ENCODE measurements at places on chromosomes 6 and 20.

DNA sequence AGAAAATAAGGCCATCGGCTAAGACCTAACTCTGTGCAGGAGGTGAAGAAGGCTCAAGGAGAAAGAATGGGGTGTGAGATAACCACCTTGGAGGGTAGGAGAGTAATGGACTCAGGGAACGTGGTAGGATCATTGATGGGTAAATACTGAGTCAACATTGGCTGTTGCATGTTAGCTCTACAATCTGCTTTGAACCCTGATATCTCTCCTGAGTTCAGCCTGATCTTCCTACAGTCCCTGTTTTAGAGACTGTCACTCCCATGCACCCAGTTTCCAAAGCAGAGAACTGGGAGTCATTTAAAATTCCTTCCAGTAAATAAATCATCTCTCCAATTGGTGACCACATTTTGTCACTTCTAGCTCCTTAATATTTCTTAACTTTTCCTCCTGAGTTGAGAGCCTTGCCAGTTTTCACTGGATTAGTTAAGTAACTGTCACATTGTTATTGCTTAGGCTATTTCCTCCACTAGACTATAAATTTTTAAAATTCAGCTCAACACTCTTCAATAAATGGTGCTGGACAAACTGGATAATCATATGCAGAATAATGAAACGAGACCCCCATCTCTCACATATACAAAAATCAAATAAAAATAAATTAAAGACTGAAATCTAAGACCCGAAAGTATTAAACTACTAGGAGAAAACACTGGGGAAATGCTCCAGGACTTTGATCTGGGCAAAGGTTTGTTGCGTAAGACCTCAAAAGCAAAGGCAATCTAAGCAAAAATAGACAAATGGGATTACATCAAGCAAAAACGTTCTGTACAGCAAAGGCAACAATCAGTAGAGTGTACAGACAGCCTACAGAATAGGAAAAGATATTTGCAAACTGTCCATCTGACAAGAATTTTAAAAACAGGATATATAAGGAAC is 138.9 kb upstream of the TMEM170B start:
- DNase-seq = no peak

DNA sequence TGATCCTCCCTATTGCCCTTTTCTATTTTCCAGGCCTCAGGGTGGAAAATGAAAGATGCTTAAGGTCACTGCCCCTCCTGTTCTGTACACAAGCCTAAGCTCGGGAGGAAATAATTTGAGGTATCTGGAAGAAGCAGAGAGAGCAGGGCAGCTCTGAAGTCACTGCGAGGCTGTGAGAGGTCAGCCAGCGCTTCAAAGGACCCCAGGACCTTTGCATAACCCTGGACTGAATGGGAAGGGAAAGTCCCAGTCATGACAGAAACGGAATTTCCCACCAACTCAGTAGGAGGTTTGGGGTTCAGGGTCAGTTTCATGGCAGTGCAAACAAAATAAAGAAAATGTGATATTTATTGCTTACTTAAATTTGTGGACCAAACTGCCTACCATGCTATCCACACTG is 58.1 kb downstream of the LRFN2 start:
- no peak for DNase-seq

DNA sequence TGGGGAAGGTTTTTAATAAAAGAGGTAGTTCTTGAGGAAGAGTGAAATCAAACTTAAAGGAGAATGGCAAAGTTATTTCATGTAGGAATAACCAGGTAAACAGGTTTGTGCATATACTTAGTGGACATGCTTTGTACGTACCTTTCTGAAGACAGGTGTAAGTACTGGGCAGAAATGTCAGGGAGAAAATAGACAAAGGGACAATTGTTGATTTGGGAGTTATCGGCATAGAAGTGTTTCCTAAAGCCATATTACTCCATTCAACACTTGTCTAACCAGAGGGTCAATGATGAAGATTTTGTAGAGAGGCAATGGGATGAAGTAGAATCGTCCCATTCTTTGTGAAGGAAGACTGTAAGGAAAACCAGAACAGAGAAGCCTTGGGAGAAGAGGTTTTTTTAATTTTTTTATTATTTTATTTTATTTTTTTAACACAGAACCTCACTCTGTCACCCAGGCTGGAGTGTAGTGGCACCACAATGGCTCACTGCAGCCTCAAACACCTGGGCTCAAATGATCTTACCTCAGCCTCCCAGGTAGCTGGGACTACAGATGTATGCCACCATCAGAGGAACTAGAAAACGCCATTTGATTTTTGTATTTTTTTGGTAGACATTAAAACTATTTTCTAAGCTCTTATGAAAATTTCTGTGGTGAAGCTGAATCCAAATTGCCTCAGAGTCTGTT is 18.0 kb downstream of the SMAP1 start:
- DNase-seq = no peak

DNA sequence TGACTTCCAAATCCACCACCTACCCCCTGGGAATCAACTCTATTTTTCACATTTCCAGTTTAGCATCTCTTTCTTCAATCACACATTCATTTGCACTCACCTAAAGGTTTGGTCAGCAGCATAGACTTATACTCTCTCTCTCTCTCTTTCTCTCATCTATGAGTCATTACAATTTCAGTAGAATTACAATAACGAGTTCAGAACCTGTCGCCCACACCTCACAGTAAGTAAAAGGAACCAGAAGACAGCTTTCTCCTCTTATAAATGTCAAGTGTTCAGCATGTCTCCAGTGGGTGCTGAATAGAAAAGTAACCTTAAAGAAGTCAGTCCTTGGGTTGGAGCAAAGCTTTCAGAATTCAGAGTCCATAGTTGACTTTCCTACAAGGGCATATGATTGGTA is 1.1 kb upstream of the PHACTR1 start:
- no peak for DNase-seq

- no peak for DNase-seq
Observed at GRCh38 chr20:45399018-45399417, 9.1 kb upstream of the DBNDD2 start.

DNA sequence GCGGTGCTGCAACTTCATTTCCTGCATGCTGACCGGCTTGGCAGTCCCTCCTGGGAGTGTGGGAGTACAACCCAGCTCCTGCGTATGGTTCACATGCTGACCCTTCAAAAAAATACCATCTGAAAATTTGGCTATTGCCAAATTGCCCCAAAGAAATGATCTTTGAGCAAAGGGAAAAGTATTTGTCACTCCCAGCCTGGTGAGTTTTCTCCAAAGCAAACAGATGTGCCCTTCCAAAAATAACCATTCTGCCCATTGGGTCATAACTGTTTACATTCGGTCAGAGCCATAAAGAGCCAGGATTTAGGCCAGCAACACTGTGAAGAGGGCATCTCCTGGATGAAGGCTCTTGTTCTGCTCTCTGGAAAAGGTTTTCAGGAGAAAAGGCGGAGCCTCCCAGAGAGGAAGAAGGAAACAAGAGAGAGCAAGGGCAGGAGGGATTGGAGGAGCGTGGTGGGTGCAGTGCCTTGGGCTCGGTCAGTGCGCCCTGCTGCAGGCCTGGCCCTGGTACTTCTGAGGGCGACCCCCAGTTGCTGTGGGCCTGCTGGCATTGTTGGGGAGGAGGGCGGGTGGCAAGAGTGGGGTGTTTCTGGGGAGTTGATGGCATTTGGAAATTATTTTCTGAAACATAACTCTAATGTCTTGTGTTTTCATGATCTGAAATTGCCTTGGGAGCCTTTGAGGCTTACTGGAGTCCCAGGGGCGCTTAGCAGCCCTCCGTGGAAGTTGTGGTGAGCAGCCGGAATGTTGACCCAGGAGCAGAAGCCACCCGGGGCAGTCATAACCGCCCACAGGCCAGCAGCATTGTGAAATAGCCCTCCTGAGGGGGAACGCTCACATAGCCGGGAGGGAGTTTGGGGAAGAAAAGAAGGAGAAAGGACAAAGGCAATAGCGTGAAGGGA is 248.4 kb downstream of the MYLK4 start:
- DNase-seq = no peak

GRCh38 chr6:56024931-56025330 is 149.5 kb upstream of the BMP5 start:
- DNase-seq = no peak

DNA sequence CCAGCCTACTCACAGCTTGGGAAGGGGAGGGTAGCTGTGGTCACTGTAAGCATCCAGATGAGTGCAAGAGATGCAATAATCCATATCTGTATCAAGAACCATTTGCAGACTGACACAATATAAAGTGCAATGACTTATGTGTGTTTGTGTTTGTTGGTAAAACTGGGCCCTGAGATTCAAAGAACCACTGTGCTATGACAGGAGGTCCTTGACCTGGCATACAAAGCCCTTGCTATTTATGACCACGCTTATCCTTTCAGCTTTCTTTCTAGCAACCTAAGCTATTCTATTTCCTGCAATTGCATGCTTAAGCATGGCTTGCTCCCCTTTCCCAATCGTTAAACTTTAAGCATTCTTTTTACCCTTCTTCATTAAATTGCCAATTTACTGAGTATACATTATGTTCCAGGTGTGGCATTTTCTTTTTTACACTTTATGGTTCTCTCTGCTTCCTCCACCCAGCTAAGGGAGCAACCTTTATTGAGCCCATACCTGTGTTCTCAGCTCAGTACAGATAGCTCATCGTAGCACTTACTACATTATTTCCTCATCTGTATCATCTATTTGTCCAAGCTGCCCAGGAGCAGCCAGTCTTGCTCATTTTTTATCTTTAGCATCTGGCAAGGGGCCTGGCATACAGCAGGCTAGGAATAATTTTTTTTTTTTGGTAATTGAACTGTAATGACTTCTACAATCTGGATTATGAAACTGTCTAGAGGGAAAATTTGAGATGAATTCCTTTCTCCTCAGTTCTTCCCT is 3.5 kb downstream of the MCUR1 start:
- DNase-seq = no peak

DNA sequence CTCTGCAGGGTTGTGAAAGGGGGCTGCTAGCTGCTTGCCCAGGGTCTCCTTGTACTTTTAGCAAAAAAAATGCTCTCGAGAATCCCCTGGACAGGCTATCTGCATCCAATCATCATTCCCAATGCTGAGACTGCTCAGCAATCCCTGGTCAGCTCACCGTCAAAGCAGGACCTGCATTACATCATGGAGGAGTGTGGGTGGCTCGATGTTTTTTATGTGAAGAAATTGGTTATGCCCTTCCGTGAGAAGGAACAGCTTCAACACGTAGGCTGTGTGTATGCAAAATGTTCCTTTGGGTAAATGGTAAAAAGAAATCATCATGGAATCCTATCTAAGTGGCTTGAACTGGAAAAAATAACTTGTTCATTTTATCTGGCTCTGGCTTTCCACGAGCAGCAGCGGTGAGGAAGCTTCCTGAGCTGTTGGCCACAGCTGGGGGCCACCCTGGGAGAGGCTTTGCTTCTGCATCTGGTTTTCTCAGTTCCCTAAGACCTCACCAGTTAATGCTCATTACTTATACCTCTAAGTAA is 111.4 kb downstream of the FYN start:
- DNase-seq = no peak

DNA sequence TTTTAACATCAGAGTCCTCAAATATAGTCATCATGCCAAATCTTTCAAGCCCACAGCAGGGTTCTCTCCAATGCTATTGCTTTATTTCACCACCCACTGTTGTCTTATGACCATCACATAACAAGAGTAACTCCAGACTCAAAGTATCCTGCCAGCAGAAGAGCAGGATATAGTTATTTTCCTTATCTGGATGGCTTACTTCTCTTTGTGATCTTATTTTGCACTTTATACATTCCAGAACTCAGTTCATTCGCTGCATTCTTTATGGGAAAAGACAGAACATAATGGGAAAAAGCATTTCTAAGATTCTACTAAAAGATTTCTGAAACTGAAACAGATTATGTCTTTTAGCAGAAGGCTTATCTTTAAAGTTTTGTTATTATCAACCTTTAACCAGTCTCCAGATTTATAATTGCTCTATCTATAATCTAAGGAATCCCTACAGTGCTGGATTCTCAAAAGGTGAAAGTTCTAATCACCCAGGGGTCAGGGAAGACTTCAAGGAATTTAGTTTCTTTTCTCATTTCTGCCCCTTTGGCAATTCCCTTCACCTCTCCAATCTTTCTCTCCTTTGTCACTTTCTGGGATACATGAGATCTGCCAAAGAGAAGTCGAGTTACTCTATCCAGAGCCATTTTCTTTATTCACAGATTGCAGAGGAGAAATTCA is 190.4 kb downstream of the TPBG start:
- no peak for DNase-seq

DNA sequence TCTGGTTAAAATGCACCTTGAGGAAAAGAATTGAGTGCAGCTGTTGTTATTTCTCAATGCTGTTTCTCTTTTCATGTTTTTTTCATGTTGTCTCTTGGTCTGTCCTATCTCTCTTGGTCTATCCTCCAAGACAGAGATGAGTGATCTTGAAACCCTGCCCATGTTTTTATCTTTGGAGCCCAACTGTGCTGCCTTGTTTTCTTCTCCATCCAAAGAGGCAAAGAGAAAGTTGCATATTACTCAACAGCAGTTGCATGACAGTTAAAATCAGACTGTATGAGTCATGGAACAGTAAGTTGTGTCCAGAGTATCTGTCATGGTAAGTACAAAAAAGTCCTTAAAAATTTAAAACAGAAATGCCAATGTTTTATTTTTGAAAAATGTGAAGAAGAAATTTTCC is 26.2 kb downstream of the BCAS1 start:
- DNase-seq = no peak

GRCh38 chr6:44856479-44856878 is 469.0 kb downstream of the CDC5L start:
- DNase-seq = no peak

DNA sequence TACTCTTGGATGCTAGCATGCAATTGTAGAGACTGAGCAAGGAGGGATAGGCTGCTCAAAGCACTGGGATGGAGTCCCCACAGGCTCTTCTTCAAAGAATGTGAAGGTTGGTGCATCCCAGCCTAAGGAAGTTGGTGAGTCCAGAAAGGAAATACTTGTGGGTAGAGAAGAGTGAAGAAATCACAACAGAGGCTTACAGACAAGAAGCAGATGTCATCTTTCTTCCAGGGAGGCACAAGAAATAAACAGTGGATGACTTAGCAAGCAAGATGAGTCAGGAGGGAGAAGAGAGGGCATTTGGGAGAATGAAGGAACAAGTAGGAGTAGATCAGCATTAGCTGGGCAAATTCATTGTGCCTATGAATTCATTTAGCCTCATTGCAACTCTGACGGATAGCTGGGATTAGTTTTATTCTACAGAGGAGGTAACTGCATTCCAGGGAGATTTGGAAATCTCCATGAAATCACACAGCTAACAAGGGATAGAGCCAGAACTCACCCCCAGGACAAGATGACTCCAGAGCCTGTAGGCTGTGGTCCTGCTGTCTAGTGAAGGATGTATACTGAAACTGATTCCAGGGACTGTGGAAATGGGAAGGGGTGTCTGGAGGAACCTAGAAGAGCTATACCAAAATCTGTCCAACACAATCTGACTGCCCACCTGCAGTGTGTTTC is 125.8 kb upstream of the SPTLC3 start:
- DNase-seq = no peak

- no peak for DNase-seq
Observed at GRCh38 chr20:58638467-58639181, 12.5 kb upstream of the STX16 start.

DNA sequence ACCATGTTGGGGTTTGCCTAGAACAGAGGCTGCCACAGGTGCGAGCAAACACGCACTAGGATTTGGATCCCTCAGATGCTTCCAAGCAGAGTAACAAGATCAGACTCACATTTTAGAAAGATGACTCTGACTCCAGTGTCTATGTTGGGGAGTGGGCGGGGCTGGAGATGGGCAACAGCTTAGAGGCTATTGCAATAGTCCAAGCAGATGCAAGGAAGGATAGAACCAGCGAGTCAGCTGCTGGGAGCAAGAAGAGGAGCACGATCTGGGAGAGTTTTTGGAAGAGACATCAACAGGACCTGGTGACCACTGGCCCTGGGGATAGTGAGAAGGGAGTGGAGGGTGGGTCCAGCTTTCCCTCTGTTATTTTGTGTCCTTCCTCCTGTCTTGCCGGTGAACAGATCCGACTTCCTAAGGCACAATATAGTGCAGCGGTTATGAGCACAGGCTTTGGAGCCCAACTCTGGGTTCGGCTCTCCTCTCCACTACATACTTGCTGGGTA is 52.7 kb downstream of the FGD2 start:
- DNase-seq = no peak

All from retinal pigment epithelial cell (primary cell).